AG08395 (cell line): ENCODE measurements at places on chromosomes 3 and 15.
A peak's percentile ranks its signal among the peaks of the same experiment; 100 is the strongest.

GRCh38 chr3:61699622-61700021 lies 138.3 kb downstream of the PTPRG start:
- DNase-seq, result no peak

DNA sequence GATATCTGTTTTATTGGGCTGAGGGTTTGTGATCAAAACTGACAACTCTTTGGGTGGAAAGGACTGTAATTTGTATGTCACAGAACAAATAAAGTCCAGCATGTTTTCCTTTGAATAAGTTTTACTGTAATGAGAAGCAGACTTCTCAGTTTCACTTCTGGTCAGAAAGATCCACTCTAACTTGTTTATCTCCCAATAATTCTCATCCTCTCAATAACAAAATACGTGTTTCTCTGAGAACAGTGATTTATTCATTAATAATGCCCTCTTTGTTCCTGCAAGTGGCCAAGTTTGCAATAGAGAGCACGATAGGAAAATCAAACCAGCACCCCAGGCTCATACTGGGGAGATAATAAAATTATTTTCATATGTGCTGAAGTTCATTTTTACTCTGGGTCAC lies 190.6 kb downstream of the CNTN3 start:
- no peak for DNase-seq

- DNase-seq, result peak; percentile 63
These were observed 440.7 kb upstream of the THBS1 start for GRCh38 chr15:39140060-39140604.

DNA sequence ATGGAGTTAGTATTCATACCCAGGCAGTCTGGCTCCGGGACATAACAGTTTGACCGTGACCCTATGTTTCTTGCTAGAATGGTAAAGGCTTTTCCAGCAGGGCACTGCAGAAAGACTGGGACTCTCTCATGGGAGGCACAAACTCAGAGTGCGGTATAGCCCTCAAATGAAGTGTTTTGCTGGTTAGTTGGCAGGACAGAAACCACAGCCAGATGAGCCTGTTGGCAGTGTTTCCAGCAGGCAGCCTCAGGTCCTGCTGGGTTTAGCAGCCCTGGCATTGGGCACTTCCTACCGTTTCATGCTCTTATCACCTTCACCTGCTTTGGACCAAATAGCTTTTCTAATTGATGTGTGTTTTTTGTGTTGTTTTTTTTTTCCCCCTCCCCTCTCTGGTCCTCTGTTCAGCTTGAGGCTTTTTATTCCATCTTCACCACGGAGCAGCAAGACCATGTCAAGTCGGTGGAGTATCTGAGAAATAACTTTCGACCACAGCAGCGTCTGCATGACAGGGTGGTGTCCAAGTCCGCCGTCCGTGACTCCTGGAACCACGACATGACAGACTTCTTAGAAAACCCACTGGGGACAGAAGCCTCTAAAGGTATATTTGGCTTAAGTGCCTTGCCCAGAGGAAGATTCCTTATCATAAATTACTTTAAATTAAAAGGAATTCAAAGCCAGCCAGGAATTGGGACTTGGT lies 205.6 kb downstream of the FEZF2 start:
- DNase-seq, result peak; percentile 74

- no peak for DNase-seq
These were observed 2.9 kb downstream of the CTNNB1 start for GRCh38 chr3:41202075-41202833.

DNA sequence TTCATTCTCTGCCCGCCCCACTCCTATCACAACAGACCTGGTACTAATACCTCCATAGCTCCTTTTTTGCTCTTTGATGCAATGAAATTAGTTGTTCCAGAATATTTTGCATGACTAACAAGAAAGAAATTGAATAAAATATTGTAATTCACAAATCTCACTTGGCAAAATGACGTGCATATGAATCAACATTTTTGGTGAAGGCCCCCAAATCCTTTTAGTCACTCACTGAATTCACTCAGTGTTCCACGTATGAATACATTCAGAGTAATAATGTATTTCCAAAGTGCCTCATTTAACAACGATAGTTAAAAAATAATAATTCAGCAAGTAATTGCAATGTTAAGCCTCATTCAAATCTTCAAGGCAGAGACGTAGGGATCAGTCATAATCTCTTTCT lies 148.6 kb upstream of the STRIT1 start:
- DNase-seq, result no peak

GRCh38 chr3:64290864-64291263 lies 65.6 kb upstream of the PRICKLE2 start:
- no peak for DNase-seq

GRCh38 chr3:49805367-49805782 lies 2.3 kb downstream of the INKA1 start:
- peak; percentile 89 for DNase-seq

- DNase-seq, result no peak
These were observed 11.8 kb upstream of the HDC start for GRCh38 chr15:50277370-50277769.

DNA sequence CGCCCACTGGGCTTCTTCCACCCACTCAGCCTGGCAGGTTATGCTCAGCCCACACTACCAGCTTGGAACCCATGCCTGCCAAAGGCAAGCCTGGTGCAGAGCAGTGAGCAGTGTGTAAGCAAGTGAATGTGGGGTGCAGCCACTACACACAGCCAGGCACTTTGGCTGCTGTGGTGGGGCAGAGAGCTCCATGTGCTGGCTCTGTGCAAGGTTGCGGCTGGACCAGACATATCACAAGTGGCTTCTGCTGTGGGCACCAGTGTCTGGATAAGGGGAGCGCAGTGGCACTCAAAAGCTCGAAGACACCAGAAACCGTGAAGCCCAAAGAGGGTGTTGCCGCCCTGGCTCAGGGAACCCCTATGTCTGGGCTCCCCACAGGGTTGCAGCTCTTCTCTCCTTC lies 563.7 kb downstream of the SI start:
- DNase-seq, result no peak

GRCh38 chr15:61521953-61522352 lies 292.9 kb upstream of the RORA start:
- DNase-seq, result peak; percentile 44

GRCh38 chr3:149790268-149790667 lies 2.1 kb downstream of the ANKUB1 start:
- peak; percentile 57 for DNase-seq

- DNase-seq, result no peak
These were observed 43.0 kb downstream of the CTXND1 start for GRCh38 chr15:80208758-80209734.

DNA sequence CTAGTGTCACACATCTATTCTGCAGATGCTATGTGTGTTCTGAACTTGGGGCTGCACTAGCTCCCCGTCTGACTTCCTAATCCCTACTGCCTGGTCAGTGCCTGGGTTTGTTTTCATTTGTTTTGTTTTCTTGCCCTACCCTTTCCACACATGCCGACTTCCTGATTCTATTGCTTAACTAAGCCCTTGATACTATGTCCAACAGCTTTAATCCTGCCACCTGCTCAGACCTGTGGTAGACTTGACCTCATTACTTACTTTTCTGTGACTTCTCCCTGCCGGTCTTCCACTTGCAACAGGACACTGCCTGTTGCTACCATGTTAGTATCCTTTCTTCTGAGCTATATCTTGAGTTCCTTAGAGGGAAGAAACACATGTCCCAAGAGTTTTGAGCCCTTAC lies 39.3 kb upstream of the CEMIP start:
- no peak for DNase-seq

DNA sequence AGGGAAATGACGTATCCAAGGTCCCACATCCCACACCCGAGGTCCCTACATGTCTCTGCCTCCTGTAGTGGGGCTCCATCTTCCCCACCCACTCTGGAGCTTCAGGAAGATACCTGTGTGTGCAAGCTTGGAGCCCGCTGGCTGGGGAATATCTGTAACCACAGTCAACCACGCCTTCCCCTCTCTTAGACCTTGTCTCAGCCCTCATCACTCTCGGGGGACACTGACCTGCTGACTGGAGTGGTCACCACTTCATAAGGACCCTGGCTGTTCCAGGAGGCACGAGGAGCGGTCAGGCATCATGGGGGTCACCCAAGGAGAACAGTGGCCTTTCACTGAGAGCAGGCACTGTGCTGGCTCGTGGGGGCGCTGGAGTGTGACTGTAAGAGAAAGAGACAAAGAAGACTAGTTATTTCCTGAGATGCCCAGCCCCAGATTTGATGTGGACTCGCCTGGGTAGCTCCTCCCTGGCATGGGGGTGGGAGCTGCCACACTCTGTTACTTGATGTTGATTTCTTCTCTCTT lies 48.6 kb downstream of the CTXND1 start:
- no peak for DNase-seq

DNA sequence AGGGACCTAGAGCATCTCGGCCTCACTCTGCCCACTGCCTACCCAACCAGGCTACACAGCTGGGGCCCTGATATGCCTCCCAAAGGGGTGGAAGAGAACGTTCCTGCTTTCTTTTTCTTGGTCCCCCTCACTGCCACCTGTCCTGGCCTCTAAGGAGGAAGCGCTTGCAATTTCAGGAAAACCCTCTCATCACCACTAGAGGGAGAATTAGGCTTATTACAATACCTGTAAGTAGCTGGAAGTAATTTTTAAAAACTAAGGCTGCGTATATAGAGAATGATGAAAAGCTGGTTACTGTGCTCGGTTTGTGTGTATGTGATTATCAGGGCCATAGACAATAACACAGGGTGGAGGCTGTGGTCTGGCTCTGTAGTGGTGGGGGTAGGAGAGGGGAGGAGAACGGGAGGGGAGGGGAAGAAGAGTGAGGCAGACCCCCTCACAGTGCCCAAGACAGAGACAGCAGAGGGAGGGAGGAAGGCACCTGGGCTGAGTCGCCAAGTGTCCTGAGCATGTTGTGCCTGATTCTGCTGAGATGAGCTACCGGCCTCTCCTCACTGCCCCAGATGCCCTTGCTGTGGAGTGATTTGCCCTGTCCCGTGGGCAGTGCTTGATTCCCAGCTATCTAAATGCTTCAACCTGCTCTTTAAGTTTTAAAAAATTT lies 3.3 kb downstream of the GABRG3 start:
- peak; percentile 32 for DNase-seq

- DNase-seq, result no peak
These were observed 19.1 kb downstream of the FAM81A start for GRCh38 chr15:59457103-59457502.

GRCh38 chr15:70192490-70192889 lies 94.8 kb upstream of the TLE3 start:
- DNase-seq, result no peak

DNA sequence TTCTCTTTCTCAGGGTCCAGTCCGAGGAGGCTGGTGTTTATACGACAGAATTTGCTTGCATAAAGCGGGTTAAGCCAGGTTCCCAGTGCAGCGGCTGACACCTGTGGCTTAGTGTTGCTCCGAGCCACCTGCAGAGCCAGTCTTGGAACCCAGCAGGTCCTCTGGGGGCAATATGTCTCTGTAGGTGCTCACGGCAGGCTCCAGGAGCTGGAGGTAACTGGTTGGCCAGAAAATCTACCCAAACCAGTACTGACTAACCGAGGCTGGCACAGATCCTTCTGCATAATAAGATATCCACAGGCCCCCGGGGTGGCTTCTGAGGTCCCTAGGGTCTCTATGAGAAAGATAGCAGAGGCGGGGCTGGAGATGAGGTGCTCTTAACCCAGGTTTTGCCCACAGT lies 3.2 kb downstream of the MGLL start:
- DNase-seq, result no peak

GRCh38 chr3:149023951-149024350 lies 32.6 kb downstream of the GYG1 start:
- no peak for DNase-seq

DNA sequence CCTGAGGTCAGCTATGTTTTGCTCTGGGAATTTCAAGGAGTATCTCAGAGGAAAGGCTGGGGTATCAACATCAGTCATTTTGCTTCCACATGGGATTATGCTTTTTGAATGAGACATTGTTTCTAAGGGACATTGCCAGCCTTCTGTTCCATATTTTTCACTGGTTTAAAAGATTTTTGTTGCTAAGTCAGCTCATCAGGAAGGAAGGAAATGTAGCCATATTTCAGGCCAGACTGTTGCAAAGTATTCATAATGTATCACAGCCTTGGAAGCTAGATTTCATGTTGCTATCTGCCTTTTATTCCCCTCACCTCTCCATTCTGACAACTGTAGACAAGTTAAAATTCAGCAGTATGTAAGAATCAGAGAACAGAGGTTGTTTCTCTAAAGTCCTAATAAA lies 61.0 kb upstream of the CHRM5 start:
- no peak for DNase-seq

DNA sequence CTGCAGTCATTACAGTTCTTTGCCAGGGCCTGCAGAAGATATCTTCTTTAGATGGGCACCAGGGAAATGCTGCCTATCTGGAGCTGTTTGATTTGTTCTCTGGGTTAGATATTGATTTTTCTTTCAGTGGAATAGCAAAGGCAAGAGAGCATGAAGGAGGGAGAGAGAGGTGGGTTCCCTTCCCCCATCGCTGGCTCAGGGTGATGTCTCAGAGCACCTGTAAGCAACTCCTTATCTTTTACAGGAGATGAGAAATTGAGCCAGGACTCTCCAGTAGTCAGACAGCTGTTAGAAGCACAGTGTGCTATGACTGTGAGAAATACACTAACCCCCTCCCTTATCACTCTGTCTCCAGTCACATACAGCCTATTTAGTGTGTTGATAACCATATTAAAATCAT lies 89.3 kb upstream of the SLC24A5 start:
- DNase-seq, result no peak

- DNase-seq, result no peak
These were observed 359.2 kb upstream of the PROK2 start for GRCh38 chr3:72143966-72144717.

GRCh38 chr3:149967086-149967685 lies 3.5 kb downstream of the PFN2 start:
- DNase-seq, result peak; percentile 35

DNA sequence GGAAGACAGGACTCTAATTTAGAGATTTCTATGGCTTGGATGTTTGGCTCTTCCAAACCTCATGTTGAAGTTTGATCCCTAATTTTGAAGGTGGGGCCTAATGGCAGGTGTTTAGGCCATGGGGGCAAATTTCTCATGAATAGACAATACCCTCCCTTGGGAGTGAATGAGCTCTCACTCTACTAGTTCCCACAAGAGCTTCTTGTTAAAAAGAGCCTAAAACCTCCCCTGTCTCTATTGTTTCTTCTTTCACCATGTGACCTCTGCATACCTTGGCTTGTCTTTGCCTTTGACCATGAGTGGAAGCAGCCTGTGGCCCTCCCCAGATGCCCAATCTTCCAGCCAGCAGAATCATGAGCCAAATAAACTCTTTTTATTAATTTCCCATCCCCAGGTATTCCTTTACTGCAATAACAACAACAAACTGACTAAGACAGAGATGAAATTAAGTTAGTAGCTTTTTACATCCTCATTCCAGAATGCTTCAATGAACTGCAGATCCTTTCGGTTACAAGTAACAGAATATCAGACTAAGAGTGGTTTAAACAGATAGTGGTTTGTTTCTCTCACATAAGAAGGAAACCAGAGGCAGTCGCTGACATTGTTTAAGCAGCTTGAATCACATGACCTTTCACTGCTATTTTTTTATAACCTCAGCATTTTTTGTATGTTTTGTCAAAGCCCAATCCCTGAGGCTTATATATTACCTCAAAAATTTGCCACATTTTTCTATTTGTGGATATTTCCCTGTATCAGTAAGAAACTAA lies 1013.3 kb upstream of the SEMA6D start:
- no peak for DNase-seq

GRCh38 chr15:66966256-66966655 lies 99.1 kb upstream of the SMAD3 start:
- no peak for DNase-seq

- DNase-seq, result peak; percentile 34
These were observed 541 bp downstream of the RPS27L start for GRCh38 chr15:63156755-63157117.

GRCh38 chr3:172274906-172275305 lies 173.3 kb downstream of the GHSR start:
- no peak for DNase-seq

GRCh38 chr15:100169615-100170290 lies 172.0 kb downstream of the ADAMTS17 start:
- no peak for DNase-seq
